ENCODE measurements at places on chromosomes 11 and 22.

GRCh38 chr11:65446446-65447277 is 24.1 kb downstream of the NEAT1 start:
- peak; percentile 17 for DNase-seq

DNA sequence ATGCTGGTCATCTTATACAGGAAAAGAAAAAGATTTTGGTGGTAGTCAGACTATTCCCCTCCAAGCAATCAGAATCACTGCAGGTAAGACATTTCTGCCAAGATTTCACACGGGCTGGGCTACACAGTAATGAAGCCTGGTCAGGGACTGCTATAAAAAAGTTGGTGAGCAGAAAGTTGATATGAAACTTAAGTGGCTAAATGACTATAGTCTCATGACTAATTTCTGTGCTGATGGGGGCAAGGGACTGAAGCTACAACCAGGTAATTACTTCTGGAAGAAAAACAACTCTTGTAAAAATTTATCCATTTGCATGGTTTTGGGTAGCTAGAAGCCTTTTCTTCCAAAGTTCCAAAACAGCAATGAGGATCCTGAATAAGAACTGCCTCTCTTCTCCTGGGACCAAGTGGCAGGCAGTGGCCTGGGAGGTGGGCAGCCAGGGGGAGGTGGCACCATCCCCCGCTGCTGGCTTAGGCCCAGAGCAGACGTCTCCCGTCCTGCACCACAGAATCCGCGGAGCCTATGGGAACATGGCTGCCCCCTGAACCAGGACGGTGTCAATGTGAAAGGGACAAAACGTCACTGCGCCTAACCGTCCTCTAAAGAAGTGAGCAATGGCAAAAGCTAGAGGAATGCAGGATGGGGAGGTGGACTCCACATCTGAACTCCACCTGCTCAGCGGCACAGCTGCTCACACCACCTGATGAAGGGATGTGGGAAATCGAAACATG is 122.6 kb upstream of the LMO1 start:
- DNase-seq = no peak

- no peak for DNase-seq
Measured at GRCh38 chr11:117868088-117868487, 8.4 kb downstream of the FXYD6 start.

DNA sequence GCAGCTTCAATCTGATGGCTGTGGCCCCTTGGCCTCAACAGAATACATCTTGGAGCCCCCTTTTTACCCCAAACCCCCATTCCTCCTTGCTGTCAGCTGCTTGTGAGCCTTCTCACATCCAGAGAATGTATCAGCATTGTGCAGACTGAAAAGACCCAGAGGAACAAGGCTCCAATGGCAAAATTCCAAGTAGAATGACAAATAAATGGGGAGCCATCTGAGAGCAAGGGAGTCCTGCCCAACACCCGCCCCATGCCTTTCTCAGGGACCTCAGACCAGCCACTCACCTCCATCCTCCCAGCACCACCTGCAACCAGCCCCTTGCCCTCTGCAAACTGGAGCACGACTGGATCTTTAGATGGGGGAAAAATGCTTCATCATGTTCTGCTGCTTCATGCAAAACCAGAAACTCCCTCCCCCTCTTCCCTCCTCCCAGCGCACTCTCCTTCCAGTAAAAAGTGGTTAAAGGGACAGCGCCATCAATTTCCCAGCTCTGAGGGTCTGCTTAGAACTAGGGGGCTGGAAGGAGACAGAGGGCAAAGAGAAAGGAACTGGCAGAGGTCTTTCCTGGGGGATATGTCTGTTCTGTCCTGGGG is 2.2 kb upstream of the NEFH start:
- no peak for DNase-seq

- peak; percentile 53 for DNase-seq
Measured at GRCh38 chr11:57205041-57205641, 23.4 kb downstream of the LRRC55 start.

- no peak for DNase-seq
Measured at GRCh38 chr11:35389897-35390465, 29.4 kb downstream of the SLC1A2 start.

GRCh38 chr22:23147617-23148387 is 2.5 kb downstream of the RAB36 start:
- DNase-seq = no peak

DNA sequence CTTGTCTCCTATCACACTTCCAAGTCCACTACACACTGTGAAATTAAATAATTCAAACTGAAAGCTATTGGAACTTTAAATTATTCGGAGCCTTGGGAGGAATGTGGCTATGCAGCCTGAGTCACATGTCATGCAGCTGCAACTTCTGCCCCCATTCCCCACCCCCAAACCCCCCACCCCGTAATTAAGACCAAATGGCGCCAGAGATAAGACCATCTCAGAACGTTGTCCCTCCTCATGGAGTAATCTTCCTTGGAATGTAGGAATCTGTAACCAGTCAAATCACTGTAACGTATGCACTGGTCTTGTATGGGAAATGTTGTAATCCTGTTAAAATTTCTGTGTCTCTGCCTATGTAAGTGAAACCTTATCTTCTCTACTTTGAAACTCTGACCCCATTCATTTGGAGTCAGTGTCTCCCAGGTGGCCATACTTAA is 37.0 kb downstream of the GAB2 start:
- DNase-seq = no peak

GRCh38 chr22:28180804-28181731 is 262.0 kb upstream of the PITPNB start:
- no peak for DNase-seq

DNA sequence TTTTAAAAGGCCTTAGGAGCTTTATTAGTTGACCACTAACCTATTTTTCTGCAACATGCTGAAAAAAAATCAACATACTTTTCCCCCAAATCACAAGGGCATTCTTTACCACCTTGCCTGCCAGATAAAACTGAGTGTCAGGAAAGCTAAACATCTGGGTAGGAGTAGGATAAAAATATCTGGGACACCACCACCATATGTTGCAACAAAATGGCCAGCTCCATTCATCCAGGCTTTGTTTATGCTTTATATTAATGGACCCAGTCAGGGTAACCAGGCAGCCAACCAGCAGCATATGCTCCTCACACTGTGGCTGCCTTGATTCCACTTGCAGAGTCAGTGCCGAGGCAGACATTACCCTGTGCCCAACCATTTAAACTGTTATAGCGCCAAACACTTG is 1024.5 kb downstream of the LRRC4C start:
- no peak for DNase-seq

DNA sequence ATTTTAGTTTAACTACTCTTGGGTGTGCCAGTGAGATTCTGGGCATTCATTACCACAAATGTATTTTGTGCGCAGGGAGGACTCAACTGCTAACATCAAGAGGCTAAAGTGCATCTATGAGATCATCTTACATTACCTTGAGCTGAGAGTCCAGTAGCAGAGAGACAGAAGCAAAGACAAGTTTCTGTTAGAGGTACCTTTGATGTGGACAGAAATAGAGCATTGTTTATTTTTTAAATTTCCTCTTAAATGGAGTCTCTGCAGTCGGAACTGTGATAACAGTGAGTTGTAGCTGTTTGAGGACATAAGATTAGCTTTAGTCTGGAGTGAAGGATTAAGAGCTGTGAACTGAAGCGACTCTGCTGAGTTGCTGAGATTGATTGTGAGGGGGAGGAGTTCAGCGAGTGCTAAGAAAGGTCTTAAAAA is 297.0 kb downstream of the CADM1 start:
- no peak for DNase-seq

GRCh38 chr22:37926771-37927636 is 20.9 kb downstream of the MICALL1 start:
- DNase-seq = no peak

- no peak for DNase-seq
Measured at GRCh38 chr22:20740222-20740951, 33.5 kb upstream of the SERPIND1 start.

- DNase-seq = peak; percentile 79
Measured at GRCh38 chr22:37242395-37242918, 1.6 kb downstream of the RAC2 start.

GRCh38 chr11:103528046-103528445 is 418.8 kb downstream of the DYNC2H1 start:
- no peak for DNase-seq

DNA sequence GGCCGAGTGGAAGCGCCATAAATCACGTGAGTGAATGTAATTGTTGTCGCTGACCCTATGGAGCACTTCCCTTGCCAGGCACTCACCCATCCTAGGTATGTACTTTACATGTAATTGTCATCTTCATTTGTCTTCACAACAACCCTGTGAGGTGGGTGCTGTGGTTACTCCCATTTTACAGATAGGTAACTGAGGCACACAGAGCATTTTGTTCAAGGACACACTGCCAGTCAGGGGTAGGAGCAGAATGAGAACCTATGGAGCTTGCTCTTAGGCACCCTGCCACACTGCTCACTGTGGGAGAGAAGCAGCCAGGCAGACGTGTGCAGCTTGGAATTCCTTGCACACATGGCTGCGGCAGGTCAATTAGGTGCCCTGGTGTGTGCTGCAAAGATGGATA is 785 bp upstream of the EFCAB6 start:
- no peak for DNase-seq

DNA sequence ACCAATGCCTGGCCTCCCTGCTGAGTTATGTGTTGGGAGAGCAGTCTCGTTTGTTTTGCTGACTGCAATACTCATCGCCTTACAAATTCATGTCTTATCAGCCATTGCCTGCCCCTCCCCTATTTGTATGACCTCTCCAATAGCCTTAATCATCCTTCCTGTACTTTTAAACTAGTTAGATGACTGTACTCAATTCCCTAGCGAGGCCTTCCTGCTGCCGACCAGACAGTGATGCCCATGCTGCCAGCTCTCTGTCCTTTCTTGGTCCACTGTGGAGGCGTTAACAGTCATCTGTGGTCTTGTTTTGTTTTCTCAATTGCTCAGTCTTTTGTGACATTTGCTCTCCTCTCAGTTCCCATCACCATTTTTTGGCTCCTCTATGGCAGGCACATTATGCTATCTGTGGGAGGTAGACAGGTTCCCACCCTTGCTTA is 20.3 kb upstream of the YPEL1 start:
- peak; percentile 86 for DNase-seq

DNA sequence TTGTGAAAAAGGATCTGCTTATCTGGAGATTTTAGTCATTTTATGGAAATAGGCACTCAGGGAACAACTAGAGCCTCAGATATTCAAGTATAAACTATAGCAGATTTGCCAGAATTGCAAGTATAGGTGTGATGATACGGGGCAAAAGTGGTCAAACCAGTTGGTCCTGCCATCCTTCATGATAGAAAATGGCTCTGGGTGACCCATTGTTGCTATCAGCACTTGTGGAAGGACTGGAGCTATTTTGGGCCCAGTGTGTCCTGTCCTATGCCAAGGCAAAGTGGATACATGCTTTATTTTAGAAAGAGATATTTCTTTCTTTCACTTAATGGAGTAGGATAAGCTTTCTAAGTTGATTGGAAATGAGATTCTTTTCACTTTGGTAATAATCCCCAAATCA is 85.2 kb downstream of the PPP6R3 start:
- DNase-seq = no peak

DNA sequence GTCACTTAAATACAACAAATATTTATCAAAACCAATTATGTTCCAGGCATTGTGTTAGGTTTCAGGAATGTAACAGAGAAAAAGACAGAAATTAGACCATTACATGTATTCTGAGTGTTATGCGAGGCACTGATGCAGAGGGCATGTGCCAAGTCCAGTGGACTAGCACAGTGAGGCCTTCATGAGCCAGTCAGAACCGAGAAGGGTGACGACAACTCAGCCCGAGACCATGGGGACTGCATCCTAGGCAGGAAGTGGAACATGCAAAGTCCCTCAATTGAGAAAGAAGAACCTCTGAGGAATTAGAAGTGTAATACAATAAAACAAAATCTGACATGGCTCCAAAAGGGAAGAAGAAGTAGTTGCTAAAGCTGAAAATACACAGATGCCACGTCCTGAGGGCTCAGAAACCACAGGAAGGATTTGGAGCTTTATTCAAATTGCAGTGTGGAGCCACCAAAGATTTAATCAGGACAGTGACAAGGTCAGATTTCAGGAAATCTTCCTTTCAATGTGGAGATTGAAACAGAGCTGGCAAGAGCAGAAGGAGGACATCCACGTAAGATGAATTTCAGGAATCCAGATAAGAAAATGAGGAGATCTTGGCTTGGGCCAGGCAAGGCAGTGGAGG is 529.6 kb downstream of the NTM start:
- no peak for DNase-seq

DNA sequence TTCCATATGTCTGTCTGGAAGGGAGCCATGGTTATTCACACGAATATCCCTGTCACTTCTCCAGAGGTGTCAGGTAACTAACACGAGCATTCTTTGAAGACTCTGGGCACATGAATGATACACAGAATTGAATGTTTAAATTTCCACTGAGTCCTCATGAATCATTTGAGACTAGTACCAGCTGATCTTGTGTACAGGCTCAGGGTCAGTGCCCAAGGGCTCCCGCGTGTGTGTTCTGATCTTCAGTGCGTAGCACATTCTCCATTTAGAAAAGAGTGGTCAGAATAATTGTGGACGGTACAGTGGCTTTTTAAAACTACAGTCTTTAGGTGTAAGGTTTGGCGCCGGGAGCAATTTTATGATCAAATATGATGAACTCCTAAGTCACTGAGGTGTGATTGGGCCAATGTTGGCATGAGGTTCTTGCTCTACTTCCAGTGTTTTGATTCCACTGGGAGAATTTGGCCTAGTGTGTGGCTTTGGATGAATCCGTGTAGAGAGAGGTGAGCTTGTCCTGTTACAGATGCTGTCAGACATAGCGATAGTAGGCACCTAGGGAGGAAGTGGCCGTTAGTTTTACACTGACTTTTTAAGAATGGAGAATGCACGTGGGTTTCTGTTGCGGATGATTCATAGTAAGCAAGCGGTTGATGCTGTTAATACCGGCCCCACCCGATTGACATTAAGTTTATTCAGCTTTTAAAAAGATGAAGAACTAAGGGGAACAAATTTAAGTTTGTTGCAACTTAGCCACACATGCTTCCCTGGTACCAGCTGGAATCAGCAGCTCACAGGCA is 22.2 kb downstream of the NUP50 start:
- peak; percentile 18 for DNase-seq

- peak; percentile 75 for DNase-seq
Measured at GRCh38 chr11:34890812-34891211, 25.4 kb downstream of the APIP start.

GRCh38 chr22:38730411-38730871 is 24.7 kb downstream of the GTPBP1 start:
- DNase-seq = no peak

GRCh38 chr11:65572356-65573051 is at the start of gene FAM89B:
FAM89B (plus strand) TSS chr11:65572538; CDS start chr11:65572670, 132 bp downstream.
- peak; percentile 89 for DNase-seq

DNA sequence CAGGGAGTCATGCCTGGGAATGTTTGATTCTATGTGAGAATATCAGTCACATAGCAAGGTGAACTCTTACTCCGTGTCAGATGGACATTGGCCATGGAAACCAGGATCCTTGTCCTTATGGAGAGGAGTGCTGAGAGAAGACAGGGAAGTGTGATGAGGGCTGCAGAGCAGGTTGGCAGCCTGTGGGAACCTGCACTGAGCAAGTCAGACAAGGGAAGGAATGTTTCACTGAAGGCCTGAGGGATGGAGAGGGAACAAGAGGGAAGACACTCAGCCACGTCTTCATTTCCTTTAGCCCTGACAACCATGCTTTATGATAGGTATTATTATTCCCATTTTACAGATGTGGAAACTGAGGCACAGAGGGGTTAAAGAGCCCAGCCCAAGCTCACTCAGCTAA is 38.4 kb upstream of the HORMAD2 start:
- DNase-seq = no peak

GRCh38 chr22:49480896-49481658 is 346.6 kb downstream of the BRD1 start:
- DNase-seq = no peak

- DNase-seq = no peak
Measured at GRCh38 chr22:19808873-19809478, 45.7 kb downstream of the GNB1L start.

All from ELR (cell line).